ENCODE measurements at places on chromosomes 6 and 20.
A peak's percentile ranks its signal among the peaks of the same experiment; 100 is the strongest.

DNA sequence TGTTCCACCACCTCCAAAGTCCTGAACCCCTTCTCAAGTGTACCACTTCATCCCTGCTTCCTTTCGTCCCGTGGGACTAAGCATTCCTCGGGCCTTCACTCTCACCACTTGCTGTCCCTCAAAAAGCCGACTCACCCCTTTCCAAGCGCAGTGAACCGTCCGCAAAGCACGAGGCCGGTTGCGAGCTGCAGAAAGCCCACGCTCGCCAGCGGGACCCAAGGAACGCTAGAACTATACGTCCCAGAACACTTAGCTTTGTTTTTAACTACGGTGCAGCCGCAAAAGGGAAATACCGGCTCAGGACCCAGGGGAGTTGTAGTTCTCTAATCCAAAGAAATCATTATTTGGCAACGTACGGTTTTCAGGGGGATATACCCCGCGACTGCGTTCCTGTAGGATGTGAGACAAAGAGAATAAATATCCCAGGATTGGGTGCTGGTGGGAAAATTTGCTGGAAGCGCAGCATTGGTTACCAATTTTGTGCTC is 416 bp upstream of the POLR1H start:
- peak; percentile 18 for DNase-seq

DNA sequence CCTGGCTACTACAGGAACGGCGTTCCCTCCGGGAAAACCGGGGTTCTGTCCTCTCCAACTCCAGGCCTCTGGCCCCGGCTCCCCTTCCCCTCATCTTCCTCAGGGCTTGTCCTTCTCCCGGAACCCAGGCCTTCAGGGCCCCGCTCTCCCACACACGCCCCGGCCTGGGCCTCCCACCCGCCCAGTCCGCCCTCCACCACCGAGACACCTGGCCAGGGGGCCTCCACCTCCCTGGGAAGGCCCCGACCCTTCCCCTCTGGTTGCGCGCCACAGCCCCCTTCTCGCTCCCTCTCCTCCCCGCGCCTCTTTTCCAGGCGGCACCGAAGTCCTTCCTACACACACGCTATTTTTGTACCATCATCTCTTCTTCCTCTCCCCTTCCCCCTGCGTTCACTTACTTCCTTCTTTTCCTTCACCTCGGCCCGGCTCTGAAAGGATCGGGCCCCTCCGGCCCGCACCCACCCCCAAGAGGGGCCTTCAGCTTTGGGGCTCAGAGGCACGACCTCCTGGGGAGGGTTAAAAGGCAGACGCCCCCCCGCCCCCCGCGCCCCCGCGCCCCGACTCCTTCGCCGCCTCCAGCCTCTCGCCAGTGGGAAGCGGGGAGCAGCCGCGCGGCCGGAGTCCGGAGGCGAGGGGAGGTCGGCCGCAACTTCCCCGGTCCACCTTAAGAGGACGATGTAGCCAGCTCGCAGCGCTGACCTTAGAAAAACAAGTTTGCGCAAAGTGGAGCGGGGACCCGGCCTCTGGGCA is 1.3 kb upstream of the SIRPA start:
- DNase-seq: no peak

DNA sequence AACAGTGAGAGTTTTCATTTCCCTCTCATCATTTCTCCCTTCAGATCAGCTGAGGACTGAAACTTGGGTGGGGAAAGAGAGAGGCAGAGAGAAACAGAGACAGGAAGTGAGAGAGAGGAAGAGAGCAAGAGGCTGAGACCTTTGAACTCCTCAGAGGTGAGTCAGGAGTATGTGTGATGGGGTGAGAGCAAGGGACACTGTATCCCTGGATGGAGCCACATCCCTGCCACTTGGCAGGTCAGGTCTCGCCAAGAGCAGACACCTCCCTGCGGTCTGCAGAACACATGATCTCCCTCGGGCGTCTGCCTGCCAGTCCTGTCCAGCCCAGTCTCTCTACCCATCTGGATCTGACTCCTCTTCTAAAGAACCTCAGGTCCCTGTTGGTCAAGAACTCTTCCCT is 62.7 kb upstream of the SYNDIG1 start:
- DNase-seq: no peak

- no peak for DNase-seq
Measured at GRCh38 chr6:31465185-31465536, 32.8 kb upstream of the MICB start.

- DNase-seq: no peak
Measured at GRCh38 chr6:3422435-3423070, 34.3 kb downstream of the SLC22A23 start.

DNA sequence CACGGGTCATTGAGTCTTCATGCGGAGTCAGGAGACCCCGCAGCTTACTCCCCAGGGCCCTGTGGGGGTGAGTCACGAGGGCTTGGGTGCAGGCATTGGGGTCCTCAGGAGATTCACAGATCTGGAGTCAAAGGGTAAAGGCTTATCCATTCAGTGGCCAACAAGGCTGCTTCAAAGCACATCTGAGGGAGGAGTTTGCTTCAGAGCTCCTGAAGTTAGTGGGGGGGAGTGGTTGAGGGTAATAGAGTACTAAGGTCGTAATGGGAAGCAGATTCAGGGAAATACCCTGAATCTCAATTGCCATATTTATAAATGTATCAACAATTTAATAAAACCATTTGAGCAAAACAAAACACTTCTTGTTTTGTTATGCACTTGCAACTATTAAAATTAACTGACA is 37.3 kb downstream of the SH3BGRL2 start:
- no peak for DNase-seq

DNA sequence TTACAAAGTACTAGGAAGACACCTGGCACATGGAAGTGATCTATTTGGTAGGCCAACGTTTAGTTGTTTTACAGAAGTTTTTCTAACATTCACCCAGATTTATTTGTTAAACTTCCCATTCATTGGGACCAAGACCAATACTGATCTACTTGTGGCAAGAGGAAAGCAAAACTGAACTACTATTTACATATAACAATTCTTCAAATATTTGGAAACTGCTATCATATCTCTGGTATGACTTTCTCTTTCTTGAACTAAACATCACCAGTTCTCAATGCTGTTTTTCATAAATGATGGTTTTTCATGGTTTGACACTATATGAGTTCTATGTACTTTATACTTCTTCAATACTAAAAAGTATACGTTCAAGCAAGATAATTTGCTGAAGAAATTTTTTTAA is 189.2 kb downstream of the ASCC3 start:
- no peak for DNase-seq

DNA sequence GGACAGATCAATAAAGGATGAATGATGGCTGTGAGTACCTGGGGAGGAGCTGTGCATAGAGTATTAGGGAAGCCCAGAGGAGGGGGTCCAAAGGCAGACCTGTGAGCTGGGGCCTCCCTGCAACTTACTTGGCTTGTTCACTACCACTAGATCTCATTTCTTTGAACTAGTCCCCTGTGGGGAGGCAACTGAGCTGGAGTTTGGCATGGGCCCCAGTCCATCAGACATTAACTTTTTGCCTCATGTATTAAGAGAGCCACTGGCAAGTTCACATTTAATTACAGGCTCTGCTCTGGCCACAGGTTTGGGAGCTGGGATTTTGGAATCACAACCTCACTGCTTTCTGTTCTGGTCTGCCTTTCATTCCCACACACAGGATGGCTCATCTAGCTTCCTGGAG is 254.1 kb downstream of the PRL start:
- DNase-seq: no peak

DNA sequence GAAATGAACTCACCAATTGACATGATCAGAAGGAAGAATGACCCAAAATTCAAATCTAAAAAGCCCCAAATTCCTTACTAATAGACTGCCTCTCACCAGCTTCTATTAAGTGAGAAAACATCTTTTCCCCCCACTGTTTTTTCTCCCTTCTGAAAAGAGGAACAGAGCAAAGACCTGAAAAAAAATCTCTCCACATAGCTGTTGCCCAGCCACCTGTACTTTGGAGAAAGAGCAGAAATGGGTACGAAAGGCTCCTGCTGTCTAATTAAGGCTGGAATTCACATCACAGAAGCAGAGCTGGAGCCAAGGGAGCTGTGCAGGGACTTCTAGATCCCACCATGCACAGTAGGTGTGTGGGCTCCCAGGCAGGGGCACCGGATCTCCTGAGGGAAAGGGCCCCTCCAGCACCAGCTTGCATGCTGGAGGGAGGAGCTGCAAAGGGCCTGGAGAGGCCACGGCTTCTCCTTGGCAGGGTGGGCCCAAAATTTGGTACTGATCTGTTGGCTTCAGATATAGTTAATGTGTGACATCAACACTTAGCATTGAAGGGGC is 73.2 kb upstream of the DUSP22 start:
- no peak for DNase-seq
